Transverse colon (tissue), 4 donors: ENCODE measurements at places on chromosomes 6 and 20.
A peak's percentile ranks its signal among the peaks of the same experiment; 100 is the strongest.

DNA sequence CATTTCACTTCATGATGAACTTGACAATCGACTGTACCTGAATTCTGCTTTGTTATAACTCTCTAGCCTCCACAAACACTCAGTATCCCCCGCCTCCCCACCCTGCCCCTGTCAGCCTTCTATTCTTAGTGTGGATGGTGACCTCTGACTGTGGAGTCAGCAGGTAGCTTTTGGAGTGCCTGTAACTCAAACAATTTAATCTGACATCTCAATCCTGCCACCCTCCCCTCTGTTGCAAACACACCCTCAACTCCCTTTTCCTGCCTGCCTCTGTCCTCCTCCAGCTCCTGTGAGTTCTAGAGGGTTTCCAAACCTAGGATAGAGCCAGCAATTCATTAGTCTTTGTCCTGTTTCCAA, 20.3 kb downstream of the DAAM2 start:
- DNase-seq: no peak

DNA sequence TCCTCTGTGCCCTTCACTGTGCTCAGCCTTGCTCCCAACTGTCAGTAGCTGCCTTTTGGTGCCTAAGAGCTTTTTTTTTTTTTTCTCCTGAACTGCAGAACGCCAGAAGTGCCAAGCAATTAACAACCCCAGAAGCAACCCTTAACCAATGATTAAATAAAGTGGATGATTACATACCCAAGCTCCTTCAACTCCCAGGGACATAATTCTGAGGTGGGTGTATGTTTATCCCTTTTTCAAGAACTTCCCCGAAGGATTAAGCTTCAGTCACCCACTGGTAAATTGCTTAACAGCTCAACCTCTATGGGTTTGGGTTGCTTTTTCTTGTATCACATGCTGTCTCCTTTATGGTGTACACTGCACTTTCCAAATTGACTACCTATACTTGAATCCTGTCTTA, 41.1 kb downstream of the KLHL31 start:
- no peak for DNase-seq

GRCh38 chr20:49914310-49915117, 815 bp downstream of the SPATA2 start:
- DNase-seq: no peak

DNA sequence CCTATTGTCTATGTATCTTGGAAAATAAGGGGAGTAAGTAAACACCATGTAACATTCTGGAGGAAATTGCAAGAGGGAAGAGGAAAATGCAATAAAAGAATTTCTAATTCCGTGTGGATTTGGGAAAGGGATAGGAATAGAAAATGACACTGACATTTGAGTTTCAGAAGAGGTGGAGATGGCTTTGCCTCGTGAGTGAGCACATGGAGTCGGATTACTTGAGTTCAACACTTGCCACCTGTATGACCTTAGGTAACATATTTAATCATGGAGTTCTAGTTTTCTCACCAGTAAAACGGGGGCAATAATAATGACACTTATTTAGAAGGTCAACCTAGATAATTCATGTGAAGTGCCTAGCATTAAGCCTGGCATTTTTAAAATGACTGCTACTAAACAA, 10.8 kb upstream of the PBOV1 start:
- DNase-seq: no peak

- no peak for DNase-seq
Observed at GRCh38 chr6:166236596-166236995, 68.9 kb upstream of the TBXT start.

- no peak for DNase-seq
Observed at GRCh38 chr6:80328652-80329051, 222.2 kb downstream of the BCKDHB start.

- DNase-seq: no peak
Observed at GRCh38 chr6:102223942-102224341, 830.4 kb downstream of the GRIK2 start.

- no peak for DNase-seq
Observed at GRCh38 chr6:116254297-116255056, 602 bp upstream of the TSPYL4 start.

DNA sequence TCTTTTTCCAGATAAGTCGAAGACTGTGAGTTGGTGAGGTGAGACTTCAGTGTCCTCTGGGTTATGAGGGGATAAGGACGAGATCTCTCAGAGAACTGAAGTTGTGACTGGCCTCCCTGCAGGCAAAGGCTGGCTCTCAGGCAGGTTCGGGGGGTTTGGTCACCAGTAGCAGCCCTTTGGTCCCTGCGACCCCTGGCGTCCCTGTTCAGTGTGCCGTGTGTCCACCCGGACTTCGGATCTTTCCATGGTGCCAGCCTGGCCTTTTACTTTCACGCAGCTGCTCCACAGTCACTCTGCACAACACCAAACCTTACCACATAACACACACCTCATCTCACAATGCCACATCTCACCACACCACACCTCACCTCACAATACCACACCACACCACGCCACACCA, 131.9 kb downstream of the ERMARD start:
- DNase-seq: no peak

DNA sequence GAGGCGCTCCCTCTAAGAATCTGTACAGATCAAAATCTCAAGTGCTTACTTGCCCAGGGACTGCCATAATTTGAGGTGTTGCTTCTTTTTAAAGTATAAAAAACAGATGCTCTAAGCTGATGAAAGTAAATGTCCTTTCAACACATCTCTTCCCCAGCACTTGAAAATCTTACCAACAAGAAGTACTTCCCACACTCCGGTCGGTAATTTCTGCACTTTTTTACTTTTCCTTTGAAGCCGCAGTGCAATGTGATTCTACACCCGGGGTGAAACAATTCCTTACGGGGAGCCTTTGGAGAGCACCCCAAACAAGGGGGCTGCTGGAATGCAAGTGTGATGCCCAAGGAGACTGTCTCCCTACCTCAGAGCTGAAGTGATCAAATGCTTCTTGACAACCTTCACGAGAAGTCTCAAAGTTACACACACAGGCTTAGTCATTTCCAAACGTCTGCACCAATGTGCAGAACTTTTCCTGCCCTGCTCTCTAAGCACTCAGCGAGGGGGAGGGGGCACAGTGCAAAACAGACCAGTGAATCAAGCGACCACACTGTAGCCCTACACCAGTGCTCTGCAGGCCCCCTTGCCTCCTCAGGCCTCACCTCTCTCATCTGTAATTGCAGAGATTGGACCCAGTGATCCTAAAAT, 56.7 kb downstream of the ATXN1 start:
- DNase-seq: no peak

GRCh38 chr6:112253841-112254816, at the start of gene LAMA4:
TSS of gene LAMA4 (minus strand) at chr6:112254567. CDS start at chr6:112254150, 417 bp downstream.
- peak; percentile 29 for DNase-seq

DNA sequence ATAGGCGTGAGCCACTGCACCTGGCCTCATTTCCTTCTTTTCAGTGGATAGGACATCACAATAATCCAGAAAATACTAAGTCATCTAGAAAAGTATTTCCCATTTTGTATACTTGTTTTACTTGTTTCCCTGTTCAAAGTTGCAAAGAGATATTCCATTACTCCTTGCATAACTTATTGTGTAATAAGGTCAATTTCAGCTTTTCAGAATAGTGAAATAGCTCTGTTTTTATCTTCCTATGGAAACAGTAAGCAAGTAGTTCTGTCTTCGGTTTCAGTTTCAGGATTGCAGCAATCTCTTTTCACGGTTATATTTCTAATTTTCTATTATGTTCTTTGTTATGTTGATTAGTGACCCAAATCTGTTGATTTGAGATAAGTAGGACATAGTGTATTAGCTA, 6.0 kb downstream of the STX11 start:
- DNase-seq: no peak

DNA sequence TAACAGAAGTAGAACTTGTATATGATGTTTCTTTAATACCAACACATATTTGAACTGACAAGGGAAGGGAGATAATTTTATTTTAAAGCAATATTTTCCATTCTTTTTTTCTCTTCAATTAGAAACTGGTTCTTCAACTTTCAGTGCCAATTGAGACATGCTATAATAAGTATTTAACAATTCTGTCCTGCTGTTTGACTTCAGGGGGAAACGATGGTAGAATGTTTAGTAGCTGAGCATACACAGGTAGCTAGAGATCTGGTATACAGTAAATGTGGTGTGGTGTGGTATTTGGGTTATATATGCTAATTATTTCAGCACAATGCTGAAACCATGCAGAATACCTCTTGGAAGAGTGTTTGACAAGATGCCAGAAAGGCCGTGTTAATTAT, 156.9 kb downstream of the ARID1B start:
- DNase-seq: no peak

GRCh38 chr6:155154158-155154830, 109.5 kb upstream of the CLDN20 start:
- no peak for DNase-seq

DNA sequence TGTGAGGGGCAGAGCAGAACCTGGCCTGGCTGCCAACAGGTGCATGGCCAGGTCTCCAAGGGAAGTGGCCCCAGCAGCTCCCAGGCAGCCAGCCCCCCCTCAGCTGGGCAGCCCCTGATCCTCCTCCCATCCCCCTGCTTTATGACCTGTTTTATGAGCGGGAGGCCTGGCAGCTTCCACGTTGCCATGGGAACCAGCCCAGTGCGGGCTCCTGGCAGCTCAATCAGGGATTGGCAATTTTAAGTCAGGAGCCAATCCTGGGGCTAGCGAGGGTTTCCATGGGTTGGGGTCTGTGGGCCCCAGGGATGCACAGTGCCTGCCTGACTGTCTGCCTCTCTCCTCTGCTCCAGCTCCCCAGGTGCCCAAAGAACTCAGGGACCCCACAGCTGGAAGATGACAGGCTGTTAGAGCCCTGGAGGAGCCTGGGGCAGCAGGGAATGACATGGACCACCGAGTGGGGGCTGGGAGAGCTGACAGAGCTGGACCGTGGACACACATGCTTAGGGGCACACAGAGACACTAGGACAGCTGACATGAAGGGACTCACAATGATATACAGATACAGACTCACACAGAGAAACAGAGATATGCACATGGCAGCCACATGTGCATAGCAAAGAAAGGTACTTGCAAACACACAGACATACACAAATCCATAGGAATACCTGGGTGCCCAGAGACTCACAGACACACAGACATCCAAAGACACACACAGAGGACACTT, 56.5 kb upstream of the SIRPA start:
- no peak for DNase-seq

GRCh38 chr20:5065166-5065878, 54.4 kb downstream of the PCNA start:
- no peak for DNase-seq

DNA sequence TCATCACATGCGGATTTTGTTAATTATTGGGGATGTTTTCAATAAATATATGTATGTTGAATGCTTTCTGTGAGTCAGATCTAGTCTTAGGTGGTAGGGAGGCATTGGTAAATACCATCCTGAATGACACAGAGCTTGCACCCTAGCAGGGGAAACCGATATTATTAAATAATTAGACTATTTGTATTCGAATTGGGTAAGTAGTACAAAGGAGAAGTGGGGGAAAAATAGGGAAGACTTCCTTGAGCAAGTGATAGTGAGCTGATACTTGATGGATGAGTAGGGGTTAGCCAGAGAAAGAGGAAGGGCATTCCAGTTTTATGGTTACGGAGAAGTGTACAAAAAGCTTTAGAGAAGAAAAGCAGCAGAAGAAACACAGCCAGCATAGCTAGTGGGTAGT, 1.5 kb downstream of the RIOK1 start:
- no peak for DNase-seq

DNA sequence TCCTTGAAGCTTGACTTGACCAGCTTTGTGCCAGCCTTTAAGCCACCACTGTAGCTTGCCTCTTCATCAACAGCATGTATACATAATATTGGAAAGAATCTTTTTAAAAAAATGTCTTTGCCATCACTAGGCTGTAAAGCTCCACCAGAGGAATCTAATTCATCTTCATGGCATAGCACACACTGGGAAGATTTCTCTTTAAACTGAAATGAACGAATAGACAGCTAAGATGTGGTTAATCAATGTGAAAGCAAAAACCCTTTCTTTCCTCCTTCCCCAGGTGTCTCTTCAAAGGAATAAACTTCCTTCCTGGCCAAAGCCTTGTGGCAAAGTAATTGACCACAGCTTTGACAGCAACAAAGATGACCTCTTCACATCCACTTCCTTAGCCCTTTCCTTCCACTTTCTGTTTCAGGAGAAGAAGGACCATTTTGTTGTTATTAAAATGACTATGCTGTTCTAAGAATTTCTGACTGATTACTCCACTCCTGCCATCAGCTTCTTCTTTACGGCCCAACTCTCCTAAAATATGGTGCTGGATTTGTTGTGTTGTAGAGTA, 428.7 kb upstream of the SOX4 start:
- no peak for DNase-seq

- no peak for DNase-seq
Observed at GRCh38 chr6:57068061-57068460, 21.6 kb downstream of the KIAA1586 start.

DNA sequence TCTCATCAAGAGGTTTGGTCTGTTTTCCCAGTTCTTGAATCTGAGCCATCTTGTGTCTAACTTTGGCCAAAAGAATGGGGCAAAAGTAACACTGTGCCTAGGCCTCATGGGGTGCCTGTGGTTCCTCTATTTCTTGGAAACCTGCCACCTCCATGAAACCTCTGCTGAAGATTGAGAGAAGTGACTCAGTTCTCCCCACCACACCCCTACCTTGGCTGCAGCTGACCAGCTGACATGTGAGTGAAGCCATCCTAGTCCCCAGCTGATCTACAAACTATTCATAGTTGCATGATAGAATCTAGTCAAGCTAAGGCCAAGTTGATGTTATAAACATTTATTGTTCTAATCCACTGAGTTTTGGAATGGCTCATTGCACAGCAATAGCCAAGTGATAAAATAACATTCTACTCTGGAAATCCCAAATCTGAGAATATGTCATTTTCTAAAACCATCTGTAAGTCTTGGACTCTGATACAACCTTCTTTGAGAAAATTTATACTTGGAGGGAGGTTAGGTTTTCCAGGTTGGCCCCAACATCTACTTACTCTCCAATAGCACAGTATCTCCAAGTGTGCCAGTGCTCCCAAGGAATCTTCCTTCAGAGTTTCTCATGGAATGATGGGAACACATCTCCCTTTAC, 107.0 kb upstream of the SMLR1 start:
- DNase-seq: no peak

GRCh38 chr20:62365814-62366369, 1.2 kb downstream of the LAMA5 start:
- DNase-seq: peak; percentile 28

- no peak for DNase-seq
Observed at GRCh38 chr6:107495196-107495643, 5.3 kb downstream of the SOBP start.

GRCh38 chr20:57619051-57619831, 985 bp downstream of the ZBP1 start:
- peak; percentile 75 for DNase-seq

GRCh38 chr20:62831854-62832211, 15.0 kb downstream of the COL9A3 start:
- no peak for DNase-seq

GRCh38 chr20:17505636-17506517, 25.3 kb downstream of the BFSP1 start:
- no peak for DNase-seq

- no peak for DNase-seq
Observed at GRCh38 chr6:161422710-161423680, 149.1 kb upstream of the AGPAT4 start.

DNA sequence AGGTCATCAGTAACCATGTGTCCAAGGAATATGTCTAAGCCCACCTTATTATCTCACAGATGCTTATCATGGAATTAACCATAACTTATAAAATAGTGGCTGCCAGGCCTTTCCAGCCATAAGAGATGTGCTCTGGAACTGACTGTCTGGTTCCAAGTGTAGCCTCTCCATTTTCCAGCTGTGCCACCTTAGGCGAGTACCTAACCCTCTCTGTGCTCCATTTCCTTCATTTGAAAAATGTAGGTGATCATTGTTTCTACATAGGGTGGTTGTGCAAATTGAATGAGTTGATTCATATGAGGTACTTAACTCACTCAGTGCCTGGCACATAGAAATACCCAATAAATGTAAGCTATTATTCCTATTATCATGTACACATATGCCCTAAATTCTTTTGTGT, 102.5 kb upstream of the IYD start:
- no peak for DNase-seq
